ENCODE measurements at places on chromosomes 12 and 14.

DNA sequence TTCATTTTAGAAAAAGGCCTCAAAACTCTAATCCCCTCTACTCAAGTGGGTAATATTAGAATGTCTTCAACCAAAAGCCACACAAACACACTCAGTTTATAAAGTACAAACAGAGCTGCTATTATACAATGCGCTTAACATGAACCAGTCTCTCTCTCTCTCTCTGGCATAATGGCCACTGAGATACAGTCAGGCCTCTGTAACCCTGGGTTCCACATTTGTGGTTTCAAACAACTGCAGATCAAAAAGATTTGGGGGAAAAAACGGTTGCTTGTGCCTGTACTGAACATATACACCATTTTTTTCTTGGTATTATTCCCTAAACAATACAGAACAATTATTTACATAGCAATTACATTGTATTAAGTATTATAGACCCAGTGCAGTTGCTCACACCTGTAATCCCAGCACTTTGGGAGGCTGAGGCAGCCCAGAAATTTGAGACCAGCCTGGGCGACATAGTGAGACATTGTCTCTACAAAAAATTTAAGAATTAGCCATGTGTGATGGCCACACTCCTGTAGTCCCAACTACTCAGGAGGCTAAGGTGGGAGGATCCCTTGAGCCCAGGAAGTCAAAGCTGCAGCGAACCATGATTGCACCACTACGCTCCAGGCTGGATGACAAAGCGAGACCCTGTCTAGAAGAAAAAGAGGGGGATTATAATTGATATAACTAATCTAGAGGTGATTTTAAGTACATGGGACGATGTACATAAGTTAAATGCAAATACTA lies 5.6 kb downstream of the SLC11A2 start:
- DNase-seq: no peak

DNA sequence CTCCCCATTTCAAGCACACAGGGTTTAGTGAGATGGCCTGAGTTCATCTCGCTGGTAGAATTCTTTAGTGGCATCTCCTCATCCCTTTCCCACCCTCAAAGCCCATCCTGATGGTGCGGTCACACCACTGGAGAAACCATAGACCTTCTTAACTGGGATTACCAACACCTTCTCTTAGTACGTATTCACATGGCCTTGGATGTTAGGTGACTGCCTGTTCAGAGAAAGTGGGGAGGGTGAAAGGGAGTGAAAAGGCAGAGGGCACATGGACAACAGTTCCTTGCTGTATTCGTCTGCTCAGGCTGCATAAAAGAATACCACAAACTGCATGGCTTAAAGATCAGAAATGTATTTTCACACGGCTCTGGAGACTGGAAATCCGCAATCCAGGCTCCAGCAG lies 306.1 kb downstream of the ZFP36L1 start:
- no peak for DNase-seq

- no peak for DNase-seq
Measured at GRCh38 chr12:44947163-44947562, 71.0 kb upstream of the NELL2 start.

DNA sequence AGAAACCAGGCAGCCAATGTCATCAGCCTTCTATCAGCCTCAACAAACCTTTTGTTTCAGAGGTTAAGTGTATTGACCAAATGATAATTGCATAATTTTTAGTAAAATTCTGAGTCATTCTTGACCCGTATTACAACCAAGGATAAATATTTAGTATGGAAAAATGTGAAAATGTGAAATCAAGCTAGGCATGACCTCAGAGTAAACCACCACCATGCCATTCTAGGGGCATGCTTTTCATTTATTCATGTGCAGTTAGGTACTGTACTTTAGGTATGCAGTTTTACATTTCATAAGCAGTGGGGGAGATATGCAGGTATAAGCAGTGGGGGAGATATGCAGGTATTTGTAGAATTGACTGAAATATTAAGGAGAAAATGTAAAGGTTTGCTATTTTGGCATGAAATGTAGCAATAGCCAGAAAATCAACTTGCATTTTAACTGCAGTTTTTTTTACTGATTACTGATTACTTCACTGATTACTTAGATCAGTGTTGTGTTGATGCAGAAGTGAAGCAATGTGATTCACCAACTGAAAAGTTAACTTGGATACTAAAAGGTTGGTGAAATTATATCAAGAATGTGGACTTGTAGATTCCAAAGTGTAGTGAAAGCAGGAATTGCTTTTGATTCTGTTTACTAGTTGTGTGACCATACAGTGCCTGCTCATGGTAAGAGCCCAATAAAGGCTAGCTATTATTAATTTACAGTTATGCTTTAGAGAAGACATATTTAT lies 184.2 kb downstream of the ESR2 start:
- DNase-seq: no peak

DNA sequence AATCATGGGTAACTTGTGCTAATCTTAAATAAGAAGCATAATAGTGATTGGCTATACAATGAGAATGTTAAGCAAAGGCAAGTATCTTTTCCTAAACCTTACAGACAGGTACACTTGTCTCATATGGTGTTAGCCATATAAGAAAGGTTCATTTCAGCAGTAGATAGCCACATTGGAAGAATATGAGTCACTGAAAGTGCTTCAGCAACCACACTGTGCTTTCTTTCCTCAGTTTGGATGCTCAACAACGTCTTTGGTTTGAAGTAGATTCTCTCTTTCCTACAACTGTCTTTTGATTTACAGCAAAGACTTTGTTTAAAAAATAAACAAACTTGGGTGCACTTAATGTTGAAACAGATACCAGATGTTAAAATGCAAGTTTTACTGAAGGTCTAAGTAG lies 8.9 kb downstream of the DDHD1 start:
- DNase-seq: no peak

- DNase-seq: peak; percentile 28
Measured at GRCh38 chr12:111442301-111443045, 36.8 kb downstream of the SH2B3 start.

DNA sequence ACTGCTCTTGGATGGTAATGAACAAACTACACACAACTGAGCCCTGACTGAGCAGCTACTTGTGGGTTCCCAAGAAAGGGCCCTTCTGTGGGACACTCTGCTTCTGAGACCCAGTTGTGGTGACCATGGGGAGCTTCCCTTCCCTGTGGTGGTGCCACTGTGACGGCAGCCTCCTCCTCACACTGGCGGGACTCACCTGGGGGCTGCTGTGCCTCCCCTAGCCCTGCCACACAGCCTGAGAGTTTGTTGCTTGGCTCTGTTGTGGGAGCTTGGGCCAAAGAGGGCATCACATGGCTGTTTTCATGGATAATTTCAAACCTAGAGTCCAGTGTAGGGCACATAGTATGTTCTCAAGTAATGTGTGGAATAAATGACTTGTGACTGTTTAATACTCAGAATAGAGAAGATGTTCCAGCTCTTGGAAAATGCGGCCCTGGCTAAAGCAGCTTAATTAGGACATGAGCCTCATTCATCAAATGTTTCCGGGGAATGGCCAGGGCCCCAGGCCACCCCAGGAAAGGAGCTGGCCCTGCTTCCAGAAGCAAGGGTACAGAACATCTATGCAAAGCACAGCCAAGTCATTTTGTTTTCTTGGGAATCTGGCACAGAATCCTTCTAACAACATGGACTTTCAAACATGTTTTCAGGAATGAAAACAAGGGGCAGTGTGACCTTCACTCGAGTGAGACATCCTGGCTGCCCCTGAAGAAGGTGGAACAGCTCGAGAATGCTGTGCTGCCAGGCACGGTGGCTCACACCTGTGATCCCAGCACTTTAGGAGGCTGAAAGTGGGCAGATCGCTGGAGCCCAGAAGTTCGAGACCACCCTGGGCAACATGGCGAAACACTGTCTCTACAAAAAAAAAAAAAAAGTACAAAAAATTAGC lies 21.2 kb downstream of the ZFYVE21 start:
- peak; percentile 29 for DNase-seq

DNA sequence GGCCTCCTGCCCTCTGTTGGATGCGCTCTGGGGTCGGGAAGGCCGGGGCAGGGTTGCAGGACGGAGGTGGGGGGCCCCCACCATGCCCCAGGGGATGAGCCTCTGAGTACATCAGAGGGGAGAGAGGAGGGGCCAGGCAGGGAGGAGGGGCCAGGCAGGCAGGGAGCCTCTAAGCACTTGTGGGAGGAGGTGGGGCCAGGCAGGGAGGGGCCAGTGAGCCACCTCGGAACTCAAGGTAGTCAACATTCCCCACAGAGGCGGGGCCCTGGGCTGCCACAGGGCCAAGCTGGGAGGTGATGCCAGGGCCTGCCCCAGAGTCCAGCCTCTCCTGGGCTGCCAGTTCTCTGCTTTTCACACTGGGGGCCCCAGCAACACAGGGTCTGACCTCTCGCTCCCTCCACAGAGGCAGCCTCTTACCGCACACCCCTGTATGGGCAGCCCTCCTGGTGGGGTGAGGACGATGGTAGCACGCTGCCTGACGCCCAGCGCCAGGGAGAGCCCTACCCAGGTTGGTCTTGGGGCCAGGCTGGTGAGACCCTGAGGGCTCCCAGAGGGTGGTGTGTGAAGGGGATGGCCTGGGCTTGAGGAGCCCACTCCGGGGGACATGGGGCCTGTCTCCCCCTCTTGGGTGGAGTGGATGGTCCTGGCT lies 17.4 kb downstream of the CEP170B start:
- no peak for DNase-seq

DNA sequence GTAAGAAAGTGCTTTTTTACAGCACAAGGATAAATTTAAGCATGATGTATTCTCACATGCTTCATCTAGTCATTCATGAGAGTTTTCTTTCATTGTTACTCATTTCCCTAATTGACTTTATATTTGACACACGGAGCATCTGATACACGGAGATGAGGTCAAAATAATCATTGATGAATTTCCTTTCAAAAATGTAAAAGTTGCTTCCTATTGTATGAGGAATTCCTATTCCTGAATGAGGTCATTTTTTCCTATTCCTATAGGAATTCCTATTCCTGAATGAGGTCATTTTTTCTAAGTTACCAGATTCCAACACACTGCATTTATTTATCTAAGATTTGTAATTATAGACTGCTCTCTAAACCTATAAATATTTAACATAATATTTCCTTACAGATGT lies 316.7 kb upstream of the KITLG start:
- DNase-seq: no peak

GRCh38 chr12:109893261-109893995 lies 6.6 kb upstream of the TCHP start:
- no peak for DNase-seq

DNA sequence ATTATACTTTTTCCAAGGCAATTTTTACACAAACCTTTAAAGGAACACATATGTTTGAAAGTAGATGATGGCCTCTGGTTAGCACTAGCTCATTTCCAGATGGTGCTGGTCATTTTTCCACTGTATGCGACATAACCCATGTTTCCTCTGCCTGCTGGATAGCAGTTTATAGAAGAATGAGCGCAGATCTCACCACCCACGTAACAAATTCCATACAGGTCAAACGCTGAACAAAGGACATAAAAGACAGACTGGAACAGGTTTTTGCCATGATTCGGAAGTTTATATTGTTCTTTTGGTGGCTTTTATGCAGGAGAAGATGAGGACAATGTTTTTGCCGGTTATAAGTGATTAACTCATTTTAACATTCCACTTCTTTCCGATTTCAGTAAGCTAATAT lies 30.7 kb downstream of the PPP1R36 start:
- DNase-seq: no peak

GRCh38 chr12:65946821-65947220 lies 122.5 kb downstream of the HMGA2 start:
- no peak for DNase-seq

GRCh38 chr12:62792236-62792870 lies 142.6 kb downstream of the PPM1H start:
- DNase-seq: no peak

DNA sequence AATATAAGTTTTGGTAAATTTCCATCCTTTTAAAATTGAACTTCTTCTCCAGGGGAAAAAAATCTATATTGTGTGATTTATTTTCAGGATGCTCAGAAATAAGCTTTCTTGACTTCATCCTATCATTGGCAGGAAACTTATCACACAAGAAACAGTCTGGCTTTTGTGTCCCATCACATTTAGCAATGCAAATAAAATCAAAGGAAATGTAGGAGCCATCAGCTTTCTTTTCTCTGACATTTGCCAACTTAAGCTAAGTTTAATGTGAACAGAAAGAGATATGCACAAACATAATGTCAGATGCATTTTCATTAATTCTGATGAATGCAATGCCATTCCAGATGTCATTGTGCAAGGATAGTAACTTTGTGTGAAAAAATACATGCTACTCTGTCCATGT lies 56.6 kb downstream of the LIN7A start:
- no peak for DNase-seq

GRCh38 chr12:22409377-22410164 lies 75.1 kb upstream of the ST8SIA1 start:
- no peak for DNase-seq

- no peak for DNase-seq
Measured at GRCh38 chr12:131024721-131025120, 71.0 kb downstream of the ADGRD1 start.

GRCh38 chr12:132357623-132358186 lies 28.3 kb upstream of the GALNT9 start:
- no peak for DNase-seq

- no peak for DNase-seq
Measured at GRCh38 chr14:72402377-72402772, 470.1 kb downstream of the RGS6 start.

- DNase-seq: no peak
Measured at GRCh38 chr14:105470350-105471296, 4.0 kb upstream of the CRIP2 start.

- no peak for DNase-seq
Measured at GRCh38 chr14:102020058-102020971, 55.9 kb downstream of the DYNC1H1 start.

DNA sequence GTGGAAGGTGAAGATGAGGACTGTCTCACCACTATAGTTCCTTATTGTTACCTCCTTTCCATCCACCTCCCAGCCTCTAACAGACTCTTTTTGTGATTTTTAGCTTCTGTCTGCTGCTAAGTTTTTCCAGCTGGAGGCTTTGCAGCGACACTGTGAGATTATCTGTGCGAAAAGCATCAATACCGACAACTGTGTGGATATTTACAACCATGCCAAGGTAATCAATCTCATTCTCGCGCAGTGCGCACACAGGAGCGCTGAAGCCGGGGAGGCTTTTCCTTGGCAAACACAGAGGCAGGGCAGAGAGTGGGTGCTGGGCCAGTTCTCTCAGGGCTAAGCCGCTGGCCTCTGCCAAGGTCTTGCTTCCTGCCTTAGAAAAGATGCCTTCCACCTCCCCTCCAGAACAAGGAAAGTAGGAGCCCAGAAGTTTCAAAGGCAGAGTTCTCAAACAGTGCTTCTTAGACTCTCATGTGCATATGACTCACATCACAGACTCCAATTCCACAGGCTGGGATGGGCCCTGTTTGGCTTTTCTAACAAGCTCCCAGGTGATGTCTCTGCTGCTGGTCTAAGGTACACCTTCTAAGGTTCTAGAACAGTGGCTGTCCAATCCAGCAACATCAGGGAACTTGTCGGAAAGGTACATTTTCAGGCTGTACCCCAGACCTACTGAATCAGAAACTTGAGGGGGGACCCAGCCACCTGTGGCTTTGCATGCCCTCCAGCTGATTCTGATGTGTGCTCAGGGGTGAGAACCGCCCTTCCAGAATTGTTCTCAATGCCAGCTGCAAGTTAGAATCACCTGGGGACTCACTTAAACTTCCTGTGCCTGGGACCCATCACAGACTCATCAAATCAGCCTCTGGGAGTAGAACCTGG lies 33.8 kb upstream of the PWP1 start:
- DNase-seq: peak; percentile 4

GRCh38 chr12:28512876-28513275 lies 322.6 kb downstream of the CCDC91 start:
- DNase-seq: no peak

GRCh38 chr12:83106873-83107272 lies 420.2 kb downstream of the TMTC2 start:
- no peak for DNase-seq

- no peak for DNase-seq
Measured at GRCh38 chr14:74921053-74921620, 1.9 kb downstream of the RPS6KL1 start.
